SHP77 treated with DMSO at 0.1 percent for 48 hours (cell line): ENCODE measurements at places on chromosomes 16 and 17.

GRCh38 chr17:64491034-64491860 lies 5.6 kb downstream of the POLG2 start:
- no peak for DNase-seq

DNA sequence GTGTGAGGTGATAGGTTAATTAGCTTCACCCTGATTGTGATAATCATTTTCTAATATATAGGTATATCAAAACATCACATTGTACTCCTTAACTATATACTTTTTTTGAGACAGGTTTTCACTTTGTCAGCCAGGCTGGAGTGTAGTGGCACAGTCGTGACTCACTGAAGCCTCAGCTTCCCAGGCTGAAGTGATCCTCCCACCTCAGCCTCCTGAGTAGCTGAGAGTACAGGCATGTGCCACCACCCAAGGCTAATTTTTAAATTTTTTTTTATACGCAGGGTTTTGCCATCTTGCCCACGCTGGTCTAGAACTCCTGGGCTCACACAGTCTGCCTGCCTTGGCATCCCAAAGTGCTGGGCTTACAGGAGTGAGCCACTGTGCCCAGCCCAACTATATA lies 455.3 kb upstream of the MAF start:
- DNase-seq = no peak

DNA sequence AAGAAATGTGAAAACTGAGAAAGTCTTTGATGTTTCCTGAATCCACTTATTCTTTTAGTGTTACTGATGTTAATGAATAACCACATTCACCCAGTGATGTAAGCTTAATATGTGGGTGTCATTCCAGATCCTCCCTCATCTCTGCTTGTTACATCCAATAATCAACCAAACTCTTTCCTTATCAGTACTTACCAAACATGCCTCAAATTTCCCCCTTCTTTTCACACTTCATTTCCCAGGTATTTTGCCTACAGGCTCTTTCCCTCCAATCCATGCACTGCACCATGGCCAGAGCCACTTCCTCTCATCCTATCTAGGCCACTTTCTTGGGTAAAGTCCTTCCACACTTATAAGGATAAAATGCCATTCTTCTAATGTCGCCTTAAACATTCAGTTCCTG lies 451.5 kb downstream of the NPIPA7 start:
- no peak for DNase-seq

- DNase-seq = no peak
Measured at GRCh38 chr17:47866941-47867340, 16.0 kb upstream of the SP6 start.

DNA sequence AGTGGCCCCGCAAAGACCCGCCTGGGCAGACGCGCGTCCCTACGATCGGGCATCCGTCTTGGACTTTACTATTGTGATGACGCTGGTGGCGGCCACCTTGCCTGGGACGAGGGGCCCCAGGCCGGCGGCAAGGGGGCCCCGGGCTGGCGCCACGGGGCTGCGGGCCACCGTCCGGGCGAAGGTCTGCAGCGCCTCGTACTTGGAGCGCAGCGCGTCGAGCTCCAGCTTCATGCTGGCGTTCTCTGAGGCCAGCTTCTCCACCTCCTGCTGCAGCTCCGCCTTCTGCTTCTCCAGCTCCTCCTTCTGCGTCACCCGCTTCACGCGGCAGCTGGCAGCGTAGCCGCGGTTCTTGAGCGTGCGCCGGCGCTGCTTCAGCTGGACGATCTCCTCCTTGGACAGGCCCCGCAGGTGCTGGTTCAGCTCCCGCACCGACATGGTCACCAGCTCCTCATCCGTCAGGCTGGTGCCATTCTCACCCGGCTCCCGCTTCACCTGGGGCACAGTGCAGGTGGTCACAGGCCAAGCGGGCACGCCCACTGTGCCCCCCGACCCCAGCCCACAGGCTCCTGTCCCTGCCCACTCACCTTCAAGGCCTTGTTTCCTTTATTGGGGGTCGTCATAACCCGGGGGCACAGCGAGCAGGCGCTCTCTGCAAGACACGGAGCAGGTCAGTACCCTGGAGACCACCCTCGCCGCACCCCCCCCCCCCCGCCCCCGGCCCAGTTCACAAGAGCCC lies 4.8 kb upstream of the SIRT7 start:
- no peak for DNase-seq
